EH (cell line): ENCODE measurements at places on chromosomes 11 and 22.

DNA sequence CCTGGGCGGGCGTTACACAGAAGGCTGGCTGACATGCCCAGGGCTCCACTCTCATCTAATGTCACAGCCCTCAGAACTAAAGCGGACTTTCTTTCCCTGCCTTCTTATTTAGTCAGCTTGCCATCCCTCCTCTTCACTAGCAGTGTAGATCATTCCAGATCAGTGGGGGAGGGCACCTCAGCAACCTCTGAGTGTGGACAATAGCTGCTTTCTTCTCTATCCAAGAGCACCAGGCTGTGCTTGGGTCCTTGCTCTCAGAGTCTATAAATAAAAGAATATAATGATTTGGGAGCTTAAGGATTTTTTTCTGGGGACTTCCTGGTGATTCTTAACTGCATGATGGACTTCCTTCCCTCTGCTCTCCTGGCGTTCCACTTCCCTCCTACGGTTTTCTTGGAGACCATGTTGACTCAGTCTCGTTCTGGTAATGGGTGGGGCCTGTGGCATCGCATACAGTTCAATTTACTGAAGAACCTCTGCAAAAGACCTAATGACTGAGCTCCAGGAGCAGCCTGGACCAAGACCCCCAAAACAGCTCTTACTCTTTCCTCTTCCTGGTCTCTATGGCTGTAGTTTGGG is 2.9 kb upstream of the HMBS start:
- no peak for DNase-seq

DNA sequence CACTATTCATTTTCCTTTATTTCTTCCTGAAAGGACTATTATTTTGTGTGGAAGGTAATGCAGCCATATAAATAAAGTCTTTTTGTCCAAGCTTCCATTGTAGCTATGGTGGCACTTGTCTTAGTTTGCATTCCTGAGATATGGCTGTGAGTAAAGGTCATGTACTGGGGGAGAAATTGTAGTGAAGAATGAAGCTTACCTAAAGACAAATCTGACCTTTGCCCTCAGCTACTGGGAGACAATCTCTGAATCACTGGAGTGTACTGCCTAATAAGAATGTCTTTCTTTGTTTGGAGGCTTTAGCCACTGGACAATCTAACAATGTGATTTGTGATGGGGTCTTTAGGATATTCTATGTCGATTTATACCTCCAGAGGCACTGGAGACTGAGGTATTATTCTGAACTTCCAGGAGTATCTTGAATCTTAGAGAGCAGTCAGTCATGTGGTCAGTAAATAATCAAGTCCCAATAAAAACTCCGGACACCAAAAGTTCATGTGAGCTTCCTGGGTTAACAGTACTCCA is 39.7 kb upstream of the OR5AK2 start:
- DNase-seq = no peak

- peak; percentile 21 for DNase-seq
These were observed 2.2 kb upstream of the RFPL2 start for GRCh38 chr22:32206774-32207758.

DNA sequence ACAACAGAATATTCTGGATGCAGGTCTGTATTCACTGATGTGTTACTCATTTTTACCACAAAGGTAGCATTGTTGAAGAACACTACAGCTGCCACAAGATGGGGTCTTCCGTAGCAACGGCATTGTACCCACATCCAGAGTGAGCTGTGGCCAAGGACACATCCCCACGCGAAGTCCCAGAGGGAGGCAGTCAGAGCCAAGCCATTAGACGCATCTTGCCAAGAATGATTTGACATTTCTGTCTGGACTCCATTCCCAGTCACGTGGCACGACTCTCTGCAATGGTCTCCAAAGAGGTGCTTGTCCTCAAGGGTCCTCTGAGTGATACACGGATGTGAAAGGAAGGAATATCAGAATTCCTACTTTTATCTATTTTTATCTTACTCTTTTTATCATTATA is 15.5 kb downstream of the OPCML start:
- no peak for DNase-seq

- no peak for DNase-seq
These were observed 385.0 kb upstream of the DDI1 start for GRCh38 chr11:103651341-103651998.

DNA sequence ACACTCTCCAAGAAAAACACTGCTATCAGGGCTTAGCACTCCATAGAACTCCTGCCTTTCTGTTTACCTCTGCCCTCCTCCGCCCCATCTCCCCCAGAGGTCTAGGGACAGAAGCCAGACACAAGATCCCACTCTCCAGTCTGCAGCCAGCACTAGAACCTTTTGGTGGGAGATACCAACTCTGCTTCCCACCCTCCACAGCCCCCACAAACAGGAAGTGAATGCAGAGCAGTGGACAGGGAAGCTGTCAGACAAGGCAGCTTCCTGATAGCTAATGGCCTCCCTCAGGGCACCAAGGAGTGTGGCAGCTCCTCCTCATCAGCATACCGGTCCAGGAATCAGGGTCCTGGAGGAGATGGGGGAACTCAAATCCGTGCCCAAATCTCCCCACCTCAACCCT is 5.1 kb downstream of the SCN4B start:
- no peak for DNase-seq

GRCh38 chr11:24781288-24781687 is 284.4 kb downstream of the LUZP2 start:
- no peak for DNase-seq

GRCh38 chr22:45218976-45219375 is 21.7 kb downstream of the KIAA0930 start:
- DNase-seq = peak; percentile 23

- DNase-seq = no peak
These were observed 375.4 kb downstream of the DDX10 start for GRCh38 chr11:109040303-109040702.

GRCh38 chr11:2301631-2302305 is at the start of the genes C11orf21 and TSPAN32:
Gene C11orf21 (minus strand): TSS chr11:2301918. CDS start chr11:2301808, 110 bp downstream.
Gene TSPAN32 (plus strand): TSS chr11:2302013. CDS start chr11:2302150, 137 bp downstream.
- peak; percentile 18 for DNase-seq

DNA sequence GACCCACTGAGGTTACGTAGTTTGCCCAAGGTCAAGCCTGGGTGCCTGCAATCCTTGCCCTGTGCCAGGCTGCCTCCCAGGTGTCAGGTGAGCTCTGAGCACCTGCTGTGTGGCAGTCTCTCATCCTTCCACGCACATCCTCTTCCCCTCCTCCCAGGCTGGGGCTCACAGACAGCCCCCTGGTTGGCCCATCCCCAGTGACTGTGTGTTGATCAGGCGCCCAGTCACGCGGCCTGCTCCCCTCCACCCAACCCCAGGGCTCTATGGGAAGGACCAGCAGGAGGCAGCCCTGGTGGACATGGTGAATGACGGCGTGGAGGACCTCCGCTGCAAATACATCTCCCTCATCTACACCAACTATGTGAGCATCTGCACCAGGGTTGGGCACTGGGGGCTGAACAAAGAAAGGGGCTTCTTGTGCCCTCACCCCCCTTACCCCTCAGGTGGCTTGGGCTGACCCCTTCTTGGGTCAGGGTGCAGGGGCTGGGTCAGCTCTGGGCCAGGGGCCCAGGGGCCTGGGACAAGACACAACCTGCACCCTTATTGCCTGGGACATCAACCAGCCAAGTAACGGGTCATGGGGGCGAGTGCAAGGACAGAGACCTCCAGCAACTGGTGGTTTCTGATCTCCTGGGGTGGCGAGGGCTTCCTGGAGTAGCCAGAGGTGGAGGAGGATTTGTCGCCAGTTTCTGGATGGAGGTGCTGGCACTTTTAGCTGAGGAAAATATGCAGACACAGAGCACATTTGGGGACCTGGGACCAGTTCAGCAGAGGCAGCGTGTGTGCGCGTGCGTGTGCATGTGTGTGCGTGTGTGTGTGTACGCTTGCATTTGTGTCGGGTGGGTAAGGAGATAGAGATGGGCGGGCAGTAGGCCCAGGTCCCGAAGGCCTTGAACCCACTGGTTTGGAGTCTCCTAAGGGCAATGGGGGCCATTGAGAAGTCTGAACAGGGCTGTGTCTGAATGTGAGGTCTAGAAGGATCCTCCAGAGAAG is 1.6 kb downstream of the GSTP1 start:
- no peak for DNase-seq

DNA sequence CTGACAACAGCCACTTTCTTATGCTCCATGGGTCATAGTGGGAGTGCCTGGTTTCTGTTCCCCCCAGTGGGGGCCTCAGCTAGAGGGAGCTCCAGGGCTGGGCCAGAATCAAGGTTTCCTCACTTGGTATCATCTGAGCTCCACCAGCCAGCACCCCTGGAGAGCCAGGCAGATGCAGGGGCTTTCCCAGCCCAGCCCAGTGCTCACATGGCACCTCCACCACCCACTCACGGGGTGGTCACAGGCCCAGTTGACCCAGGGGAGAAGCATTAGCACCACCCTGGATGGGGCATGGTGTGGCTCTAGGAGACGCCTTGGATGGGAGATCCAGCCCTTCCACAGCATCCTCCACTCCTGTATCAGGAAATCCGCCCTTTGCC is 24.1 kb upstream of the WNT7B start:
- no peak for DNase-seq

- no peak for DNase-seq
These were observed 8.9 kb downstream of the APOBEC3A start for GRCh38 chr22:38966380-38966702.

GRCh38 chr11:66221726-66222236 is 46.7 kb upstream of the RAB1B start:
- no peak for DNase-seq

DNA sequence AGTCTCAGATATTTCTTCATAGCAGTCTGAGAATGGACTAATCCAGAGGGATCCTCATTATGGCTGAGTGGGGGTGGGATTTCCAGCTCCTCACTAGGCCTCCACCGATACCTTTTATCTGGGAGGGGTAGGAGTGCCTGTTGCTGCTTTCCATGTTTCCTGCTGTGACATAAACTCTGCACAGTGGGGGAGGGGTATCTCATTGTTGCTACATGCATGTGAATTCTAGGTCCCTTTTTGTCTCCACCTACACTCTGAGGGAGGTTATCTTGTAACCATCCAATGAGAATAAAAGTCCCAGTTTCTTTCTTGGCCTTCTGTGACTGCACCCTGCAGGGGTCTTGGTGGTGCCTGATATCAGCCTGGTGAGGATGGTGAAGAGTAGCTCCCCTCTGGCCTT is 60.5 kb downstream of the ADAMTS15 start:
- DNase-seq = no peak

- DNase-seq = no peak
These were observed 8.8 kb downstream of the H19 start for GRCh38 chr11:1988667-1989317.

- peak; percentile 41 for DNase-seq
These were observed 7.8 kb downstream of the CLMP start for GRCh38 chr11:123187248-123187647.

- no peak for DNase-seq
These were observed 312.8 kb downstream of the OPCML start for GRCh38 chr11:133219543-133219942.

DNA sequence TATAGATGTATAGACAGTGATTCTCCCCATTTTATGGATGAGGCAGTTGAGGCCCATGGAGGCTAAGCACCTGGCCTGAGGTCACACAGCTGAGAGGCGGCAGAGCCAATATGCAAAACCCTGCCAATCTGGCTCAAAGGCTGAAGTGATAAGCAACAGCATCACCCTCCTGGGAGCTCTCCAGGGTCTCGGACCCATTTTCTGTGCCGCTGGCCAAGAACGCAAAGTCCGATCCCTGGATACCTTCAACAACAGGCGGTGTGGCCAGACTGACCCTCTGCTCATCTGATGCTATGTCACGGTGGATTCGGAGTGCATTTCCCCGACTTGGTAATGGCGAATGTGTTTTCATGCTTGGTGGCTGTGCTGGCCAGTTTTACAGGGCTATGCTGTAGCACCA is 595.0 kb downstream of the TBC1D22A start:
- DNase-seq = no peak

GRCh38 chr11:100769617-100770016 is 82.5 kb downstream of the ARHGAP42 start:
- no peak for DNase-seq

GRCh38 chr11:65558002-65558929 is at the start of gene LTBP3:
Gene LTBP3 (minus strand): TSS chr11:65558359. CDS start chr11:65557959, 400 bp downstream.
- peak; percentile 90 for DNase-seq

- DNase-seq = peak; percentile 32
These were observed 50.5 kb upstream of the WNT7B start for GRCh38 chr22:46027211-46028105.

DNA sequence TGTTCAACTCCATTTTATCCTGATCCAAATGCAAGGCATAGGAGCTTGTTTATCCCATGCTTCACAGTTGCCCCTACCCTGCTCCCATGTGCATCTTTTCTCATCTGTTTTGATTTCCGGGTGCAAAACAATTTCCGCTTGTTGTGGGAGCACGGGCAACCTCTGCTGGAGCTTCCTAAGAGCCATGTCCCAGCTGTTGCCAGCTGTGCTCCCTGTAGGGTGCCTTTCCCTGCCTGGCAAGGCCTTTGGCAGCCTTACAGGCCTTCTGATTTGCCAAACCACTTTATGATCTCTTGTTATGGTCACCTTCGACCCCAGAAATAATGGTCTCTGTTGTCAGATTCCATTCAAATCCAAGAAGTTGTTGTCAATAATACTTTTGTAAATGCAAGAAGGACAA is 1038.5 kb downstream of the OPCML start:
- no peak for DNase-seq

GRCh38 chr11:76524919-76525318 is 80.1 kb downstream of the EMSY start:
- peak; percentile 62 for DNase-seq

DNA sequence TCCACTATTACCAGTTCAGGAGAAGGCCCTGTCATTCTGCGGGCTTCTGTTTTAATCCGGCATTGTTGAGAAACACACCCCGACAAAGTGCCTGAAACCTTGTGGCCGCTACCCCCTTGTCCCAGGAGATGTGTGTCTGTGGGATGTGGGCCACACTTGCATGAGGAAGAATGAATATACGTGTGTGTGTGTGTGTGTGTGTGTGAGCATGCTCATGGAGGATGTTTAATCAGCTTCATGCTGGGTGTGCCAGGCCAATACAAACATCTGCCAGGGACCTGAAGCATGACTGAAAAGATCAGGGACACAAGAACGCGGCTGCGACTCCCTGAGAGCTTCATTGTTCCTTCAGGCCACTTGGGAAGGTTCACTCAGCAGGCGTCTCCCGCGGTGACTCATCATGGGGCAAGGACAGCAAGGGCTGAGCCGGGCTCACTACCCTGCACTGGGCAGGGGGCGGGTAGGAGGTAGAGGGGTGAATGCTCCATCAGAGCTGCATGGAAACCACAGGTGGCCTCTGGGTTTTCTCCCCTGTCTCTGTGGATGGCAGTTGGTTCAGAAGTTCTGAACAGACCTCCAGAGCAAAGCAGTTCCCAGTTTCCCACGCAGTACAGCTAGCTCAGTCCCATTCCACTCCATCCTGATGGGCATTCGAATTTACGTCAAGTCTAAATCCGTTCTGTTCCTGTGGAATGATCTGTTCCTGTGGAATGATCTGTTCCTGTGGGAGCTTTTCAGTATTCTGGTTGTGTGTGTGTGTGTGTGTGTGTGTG is 7.0 kb upstream of the MALAT1 start:
- peak; percentile 98 for DNase-seq

- no peak for DNase-seq
These were observed 7.2 kb downstream of the CAT start for GRCh38 chr11:34445956-34446355.
